SK-N-DZ (cell line): ENCODE measurements at places on chromosomes 6 and 20.

- no peak for DNase-seq
These were observed 92.3 kb downstream of the MRPL14 start for GRCh38 chr6:44034931-44035345.

DNA sequence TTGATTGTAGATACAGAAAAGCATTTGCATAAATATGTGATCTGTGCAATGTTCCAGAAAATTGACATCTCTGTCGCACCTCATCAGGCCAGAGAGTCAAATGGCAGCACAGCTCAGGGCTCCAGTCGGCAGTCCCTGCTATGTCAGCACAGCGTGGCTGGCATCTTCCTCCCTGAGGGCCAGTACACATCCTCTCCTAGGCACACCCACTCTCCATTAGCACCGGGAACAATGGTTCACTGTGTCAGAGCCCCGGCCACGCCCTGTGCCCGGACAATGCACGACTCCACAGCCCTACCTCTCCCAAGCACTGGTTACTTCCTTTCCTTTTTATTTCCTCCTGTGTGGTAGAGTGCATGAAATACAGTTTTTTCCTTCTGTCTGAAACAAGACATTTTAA lies 114.9 kb downstream of the FOXC1 start:
- no peak for DNase-seq

GRCh38 chr6:79949233-79949632 lies 1.9 kb upstream of the ELOVL4 start:
- DNase-seq = peak; percentile 77

GRCh38 chr6:28489366-28490204 lies 26.0 kb downstream of the GPX6 start:
- DNase-seq = no peak

- no peak for DNase-seq
These were observed 65.1 kb downstream of the REV3L start for GRCh38 chr6:111417946-111418345.

DNA sequence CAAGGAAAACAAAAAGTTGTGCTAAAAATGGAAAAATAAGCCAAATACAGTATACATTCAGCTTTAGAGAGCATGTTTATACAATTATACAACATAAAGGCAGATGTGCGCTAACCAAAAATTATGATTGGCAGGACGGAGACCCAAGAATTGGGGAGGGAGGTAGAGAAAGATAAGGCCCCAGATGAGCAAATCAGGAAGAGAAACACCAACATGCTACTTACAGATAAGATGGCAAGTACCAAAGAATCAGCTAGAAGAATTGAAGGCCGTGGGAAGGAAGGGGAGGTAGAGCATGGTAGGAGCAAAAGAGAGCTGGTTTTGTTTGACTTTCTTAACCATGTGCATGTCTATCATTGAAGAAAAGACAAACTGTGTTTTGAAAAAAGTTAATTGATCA lies 45.4 kb downstream of the PRND start:
- no peak for DNase-seq

GRCh38 chr20:49405696-49406095 lies 76.8 kb downstream of the KCNB1 start:
- DNase-seq = no peak

DNA sequence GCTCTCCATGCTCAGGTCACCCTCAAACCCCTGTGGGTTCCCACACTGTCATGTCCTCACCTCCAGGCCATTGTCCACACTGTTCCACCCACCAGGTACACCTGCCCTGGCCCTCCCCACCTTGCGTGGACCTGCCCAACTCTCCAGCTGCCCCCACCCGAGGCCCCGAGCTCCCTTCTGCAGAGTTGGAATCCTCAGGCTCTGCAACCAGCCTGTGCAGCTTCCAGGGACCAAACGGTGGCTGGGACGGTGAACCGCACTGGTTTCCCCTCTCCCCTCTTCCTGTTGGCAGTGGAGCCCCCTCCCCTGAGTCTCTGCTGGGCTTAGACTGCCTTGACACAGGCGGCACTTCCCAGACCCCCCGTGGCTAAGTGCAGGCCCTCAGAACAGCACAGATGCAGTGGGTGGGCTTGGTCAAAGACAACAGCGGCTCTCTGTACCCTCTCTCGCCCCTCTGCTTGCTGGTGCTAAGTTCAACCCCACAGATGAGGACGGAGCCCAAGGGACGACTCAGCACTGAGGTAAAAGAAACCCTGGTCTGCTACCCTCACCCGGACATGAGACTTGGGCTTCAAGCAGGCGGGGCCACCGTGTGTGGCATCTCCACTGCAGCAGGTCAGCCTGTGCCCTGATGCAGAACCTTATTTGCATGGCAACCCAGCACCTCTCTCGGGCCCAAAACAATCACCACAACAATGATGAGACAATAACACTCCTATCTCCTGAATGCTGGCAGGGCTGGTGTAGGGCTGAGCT lies 11.0 kb downstream of the ZBP1 start:
- DNase-seq = no peak

DNA sequence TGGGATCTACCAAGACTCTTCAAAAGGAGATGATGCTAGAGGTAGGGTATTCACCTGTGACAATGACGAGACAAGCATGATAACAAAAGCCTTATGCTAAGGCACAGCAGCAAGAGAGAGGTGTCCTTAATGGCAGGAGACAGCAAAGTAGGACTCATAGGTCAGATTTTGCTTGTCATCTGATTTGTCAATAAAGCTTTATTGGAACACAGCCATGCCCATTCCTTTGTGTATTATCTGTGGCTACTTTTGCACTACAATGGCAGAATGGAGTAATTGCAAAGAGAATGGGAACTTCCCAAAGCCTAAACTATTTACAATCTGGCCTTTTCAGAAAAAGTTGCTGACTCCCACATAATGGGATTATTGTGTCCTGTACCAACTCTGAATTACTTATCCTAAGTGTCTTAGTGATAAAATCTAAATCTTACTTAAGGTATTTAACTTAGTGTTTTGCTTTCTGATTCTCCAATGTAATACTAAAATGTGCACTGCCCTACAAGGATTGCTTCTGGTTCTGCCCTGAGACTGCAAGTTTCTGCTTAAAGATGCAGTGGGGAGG lies 221.6 kb downstream of the CDC5L start:
- no peak for DNase-seq

- DNase-seq = no peak
These were observed 102.4 kb upstream of the CDH4 start for GRCh38 chr20:61149636-61150035.

DNA sequence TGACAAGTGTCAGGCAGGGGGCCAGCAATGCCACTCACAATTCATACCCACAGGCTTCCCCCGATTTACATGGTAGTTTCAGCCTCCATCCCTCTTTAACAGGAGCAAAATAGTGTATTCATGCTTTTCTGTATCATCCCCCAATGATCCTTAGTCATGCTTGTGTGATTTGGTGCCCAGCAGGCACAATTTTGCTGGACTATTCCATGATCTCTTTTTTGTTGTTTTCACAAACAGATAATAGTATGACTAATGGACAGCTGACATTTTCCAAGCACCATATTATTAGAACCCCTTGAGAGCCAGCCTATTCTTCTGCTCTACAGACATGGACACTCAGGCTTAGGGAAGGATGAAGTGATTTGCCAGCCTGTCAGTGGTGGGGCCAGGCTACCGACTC lies 128.2 kb upstream of the RIPOR2 start:
- DNase-seq = no peak

- DNase-seq = no peak
These were observed 48.1 kb downstream of the ESF1 start for GRCh38 chr20:13736436-13737191.

DNA sequence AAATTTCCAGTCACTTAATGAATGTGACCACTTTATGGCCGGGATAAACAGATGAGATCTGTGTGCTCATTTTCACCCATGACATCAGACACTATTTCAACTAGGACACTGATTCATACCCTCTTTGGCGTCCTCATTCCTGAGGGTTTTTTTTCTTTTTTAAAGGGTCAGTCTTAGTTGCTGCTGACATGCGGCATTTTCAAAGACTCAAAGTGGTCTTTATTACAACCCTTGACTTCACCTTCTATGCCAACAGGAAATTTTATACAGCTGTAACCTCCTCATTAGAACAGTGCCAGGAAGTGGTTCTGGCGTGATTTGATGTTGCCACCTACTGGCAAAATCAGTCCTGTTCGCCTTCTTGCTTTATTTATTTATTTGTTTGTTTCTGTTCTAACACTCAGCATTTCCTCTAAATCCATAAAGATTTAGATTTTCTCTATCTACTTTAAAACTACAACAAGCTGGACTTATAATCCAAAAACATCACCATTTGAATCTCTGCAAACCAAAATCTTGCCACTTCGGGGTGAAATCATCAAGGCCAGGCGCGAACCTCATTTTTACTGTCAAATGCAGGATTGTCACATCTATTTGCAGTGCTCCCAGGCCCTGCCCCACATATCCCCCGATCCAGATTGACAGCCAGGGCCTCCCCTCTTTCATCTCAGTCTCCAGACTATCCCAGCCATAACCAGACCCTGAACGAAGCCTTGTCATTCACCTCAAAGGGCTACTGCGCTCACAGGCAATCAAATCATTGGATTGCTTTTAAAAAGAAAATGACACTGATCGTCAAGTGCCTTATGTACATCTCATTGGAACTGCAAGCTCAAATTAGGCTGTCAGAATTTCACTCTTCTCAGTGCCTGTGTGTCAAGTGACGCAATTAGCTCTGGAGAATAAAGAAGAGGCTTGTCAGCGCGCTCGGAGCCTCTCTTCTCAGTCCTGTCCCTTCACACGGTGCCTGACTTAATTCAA lies 77.5 kb downstream of the C6orf118 start:
- peak; percentile 42 for DNase-seq

DNA sequence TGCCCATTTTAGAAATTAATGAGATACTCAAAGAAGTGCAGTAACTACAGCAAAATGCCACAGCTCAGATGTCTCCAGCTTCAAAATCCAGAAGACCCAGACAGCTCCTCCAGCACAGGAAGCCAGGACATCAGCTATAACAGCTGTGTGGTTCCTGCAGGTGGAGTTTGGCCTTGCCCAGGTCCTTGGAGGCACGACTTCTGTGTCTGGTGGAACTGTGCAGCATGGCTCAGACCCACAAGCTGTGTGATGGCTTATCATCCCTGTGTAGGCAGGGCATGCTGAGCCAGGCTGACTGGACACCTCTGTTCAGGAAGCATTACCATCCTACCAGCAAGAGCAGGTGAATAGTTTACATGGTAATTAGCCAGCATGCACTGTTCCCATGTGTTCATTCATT lies 26.5 kb upstream of the CD93 start:
- DNase-seq = no peak

DNA sequence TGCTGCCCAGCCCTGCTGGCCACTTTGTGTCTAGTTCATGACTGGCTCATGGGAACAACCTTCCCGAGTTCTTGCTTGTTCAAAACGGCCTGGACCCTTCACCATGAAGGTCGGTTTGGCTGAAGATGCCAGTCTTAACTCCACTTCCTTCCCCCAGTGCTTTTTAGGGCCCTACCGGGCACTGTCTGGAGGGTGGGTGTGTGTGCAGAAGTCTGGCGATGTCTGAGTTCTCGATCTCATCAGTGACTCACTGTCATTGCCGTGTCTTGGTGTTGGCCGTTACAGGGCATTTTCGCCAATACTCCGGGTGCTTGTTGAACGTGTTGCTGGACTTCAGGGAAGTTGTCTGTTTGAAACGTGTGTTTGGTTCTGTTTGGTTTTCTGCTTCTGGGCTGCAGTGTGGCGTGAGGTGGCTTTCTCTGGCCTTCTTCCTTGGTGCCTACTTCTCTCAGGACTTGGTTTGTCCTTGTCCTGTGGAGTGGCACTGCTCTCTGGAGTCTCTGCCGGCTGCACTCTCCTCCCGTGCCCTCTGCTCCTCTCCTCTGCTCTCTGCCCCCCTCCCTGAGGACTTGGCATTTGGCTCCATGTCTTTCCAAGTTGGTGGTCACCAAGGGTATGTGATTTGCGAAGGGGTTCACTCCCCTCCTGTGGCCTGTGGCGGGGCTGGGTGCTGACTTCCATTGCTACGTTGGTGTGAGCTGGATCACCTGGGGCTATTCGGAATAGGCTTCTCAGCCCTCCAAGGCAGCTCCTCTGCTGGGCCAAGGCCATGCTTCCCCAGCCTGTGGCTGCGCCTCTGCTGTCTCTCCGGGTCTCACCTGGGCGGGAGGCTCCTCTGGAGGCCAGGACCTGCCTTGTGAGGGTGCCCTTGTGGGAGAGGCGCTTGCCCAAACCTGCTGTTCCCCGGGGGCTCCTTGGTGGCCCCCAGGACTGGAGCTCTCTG lies 38.2 kb downstream of the PYGB start:
- no peak for DNase-seq

GRCh38 chr6:107811591-107812218 lies 12.4 kb downstream of the SCML4 start:
- DNase-seq = no peak

DNA sequence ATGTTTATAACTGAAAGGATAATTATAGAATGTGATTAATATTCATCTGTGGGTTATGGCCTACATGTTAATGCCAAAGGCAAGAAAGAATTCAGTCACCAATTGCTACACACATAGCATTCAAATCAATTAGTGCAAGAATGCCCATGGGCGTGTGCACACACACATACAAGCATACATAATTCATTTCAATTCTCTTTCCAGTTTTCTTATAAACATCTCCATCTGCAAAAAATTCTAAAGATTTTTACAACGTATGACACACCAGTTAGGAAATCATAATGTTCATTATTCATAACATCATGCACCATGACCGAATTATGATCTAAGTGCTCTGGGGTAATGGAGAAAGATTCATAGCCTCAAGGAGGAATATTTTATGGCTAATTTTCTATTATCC lies 111.0 kb upstream of the ADTRP start:
- no peak for DNase-seq

DNA sequence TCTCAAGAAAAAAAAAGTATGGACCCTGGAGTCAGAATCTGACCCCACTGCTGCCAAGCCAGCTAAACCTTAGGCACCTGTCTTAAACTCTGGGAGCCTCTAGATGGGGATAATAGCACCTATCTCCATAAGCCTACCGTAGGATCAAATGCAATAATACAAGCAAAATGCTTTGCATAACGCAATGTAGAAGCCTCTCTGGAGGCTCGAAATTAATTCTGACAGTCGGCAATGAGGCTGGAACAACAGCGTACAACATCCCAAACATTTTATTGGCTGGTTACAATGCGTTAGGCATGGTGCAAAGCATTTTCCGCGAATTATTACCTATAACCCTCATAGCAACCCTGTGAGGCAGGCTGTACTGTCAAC lies 521 bp downstream of the CDK5RAP1 start:
- DNase-seq = no peak

- DNase-seq = no peak
These were observed 139.3 kb downstream of the PDSS2 start for GRCh38 chr6:107319906-107320530.

- no peak for DNase-seq
These were observed 4.9 kb upstream of the TEAD3 start for GRCh38 chr6:35501784-35502183.

DNA sequence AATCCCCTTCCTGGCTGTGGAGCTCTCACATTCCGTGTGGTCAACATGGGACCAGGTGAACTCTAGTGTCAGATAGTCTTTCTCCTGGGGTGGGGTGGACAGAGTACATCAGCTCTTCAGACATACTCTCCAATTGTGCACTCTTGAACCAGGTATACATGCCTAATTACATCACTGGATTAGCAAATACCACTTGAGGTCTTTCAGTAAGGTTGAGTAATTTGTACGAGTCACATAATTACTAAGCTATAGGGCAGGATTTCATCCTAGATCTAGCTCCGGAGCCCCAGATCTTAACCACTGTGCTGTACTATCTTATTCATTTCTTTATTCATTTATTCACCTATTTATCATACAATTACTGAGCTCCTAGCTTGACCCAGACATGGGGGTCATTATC lies 821.3 kb downstream of the TFAP2A start:
- DNase-seq = no peak

GRCh38 chr6:2129182-2129621 lies 116.2 kb downstream of the GMDS start:
- no peak for DNase-seq

- DNase-seq = no peak
These were observed 53.3 kb downstream of the MYO6 start for GRCh38 chr6:75802366-75802765.
